ENCODE measurements at places on chromosomes 7 and 10. TPM values are rescaled to one million over a fixed set of nuclear protein-coding genes. Genes with fewer than 3 reads are reported as not detected.

Gene CRPPA
- 0.35 TPM for polyA plus RNA-seq

Gene LBX1
- not detected for polyA plus RNA-seq

Gene PHKG1
- polyA plus RNA-seq = 0.86 TPM

- DNase-seq = no peak
These were observed 101.4 kb downstream of the TBXAS1 start for GRCh38 chr7:139930286-139930965.

GRCh38 chr7:358352-358751, 68.4 kb downstream of the FOXL3 start:
- peak; percentile 11 for DNase-seq

- no peak for DNase-seq
These were observed 29.6 kb downstream of the MINPP1 start for GRCh38 chr10:87534173-87534858.

DNA sequence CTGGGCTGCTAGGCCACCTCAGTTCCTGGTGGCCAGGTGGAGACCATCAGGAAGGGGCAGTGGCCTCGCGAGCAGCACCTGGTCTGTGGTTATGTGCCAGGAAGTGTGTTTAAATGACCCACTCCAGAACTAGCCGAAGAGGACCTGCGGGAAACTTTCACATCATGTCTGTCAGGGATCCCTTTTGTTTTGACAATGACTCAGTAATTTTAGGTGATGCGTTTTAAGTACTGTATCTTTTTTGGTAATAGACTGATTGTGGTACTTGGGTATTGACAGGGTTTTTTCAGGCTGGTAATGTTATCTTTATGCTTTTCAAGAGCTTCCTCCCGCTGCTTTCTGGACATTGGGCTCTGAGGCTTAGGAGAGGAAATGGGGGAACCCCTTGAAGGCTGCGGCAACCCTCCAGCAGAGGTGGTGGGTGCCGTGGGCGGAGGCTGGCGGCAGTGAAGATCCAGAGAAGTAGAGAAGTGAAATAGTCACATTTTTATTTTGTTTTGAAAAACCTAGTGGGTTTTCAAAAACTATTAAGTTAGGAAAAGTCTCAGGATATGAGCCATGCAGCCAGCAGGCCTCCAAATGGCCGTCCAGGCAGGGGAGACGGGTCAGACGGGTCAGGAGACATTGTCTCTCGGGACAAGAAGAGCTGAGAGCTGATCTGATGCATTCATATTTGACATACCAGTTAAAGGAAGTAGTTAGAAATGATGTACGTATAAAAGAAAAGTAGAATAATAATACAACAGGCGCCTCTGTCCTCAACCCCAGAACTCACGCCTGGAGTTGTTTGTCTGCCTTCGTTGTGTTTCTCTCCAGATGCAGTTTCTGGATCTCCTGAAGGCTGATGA, 27.7 kb downstream of the PPP2R2D start:
- peak; percentile 73 for DNase-seq

DNA sequence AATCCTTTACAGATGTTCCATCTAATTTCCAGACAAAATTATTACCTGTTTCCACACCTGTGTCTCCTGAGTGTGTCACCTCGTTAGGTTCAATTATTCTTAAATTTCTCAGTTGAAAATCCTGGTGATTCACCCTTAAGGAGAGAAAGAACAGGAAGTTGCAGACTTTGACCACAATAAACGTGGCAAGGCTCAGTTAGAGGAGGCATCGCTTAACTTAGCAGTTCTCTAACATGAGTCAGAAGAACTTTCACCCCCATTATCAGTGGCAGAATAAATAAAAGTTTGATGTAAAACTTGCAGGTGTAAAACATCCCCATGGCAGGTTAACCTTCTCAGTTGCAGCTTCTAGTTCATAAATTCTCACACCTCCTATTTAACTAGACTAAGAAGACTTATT, 8.3 kb downstream of the XPNPEP1 start:
- DNase-seq = no peak

- DNase-seq = no peak
These were observed 181.9 kb downstream of the TMEM26 start for GRCh38 chr10:61271127-61271780.

DNA sequence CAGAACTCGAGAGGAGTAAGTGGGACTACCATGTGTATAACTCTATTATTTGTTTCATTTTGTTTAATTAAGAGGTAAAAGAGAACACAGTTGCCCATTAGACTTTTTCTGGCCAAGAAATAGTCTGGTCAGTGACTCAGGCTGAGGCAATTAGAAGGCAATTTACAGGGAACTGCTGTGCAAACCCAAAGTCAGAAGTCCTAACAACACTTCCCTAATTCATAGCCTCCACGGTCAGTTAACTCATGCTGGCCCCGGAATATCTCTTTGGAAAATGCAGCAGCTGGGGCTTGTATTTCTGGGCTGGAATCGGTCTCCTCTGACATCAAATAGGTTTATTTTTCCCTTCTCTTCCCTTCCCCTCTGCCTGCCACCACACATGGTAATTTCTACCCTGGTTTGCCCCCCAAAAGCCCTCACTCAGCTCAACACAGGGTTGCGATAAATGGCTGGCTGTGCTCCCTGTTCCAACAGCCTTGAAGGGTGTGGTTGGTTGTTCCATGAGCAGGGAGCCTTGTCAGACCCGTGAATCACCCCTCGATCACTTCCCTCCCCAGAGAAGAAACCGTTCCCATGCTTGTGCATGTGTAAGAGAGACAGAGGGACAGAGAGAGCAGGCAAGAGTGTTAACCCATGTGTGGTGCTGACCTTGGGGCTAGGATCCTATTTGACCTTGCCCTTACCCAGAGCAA, 5.3 kb downstream of the SH3PXD2A start:
- no peak for DNase-seq

- DNase-seq = no peak
These were observed 414.1 kb upstream of the ETV1 start for GRCh38 chr7:14403587-14403986.

DNA sequence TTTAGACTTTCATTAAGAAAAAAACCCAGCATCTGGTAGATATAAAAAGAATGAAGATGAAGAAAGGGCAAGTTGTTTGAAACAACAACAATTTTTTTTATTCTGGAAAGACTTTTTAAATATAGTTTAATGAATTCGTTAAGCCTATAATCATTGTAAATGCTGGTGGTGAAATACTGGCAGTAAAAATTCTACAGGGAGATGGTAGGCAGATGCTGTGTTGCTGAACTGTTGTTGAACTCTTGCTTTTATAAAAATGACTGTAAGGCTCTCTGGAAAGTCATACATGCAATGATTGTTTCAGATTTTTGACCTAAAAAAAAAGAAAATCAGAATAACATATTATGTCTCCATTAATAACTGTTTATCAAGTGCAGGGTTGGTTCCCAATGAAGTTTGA, 39.0 kb downstream of the SCIN start:
- no peak for DNase-seq

DNA sequence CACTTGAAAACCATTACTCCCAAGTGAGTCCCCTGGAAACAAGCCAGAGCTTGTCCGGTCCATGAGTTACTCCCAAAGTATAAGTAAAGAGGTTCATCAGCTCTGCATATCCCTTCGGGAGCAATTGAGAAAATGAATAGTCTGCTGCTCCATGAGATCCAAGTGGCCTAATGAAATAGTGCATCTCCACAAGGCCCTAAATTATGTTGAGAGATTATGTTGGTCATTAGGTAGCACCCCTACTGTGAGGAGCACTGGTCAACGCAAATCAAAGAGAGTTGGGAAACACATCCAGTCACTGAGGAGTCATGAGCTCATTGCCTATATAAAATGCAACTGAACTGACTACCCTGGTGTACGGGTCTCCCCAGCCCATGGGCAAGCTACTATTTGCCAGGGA, 205.5 kb upstream of the AOAH start:
- DNase-seq = no peak

DNA sequence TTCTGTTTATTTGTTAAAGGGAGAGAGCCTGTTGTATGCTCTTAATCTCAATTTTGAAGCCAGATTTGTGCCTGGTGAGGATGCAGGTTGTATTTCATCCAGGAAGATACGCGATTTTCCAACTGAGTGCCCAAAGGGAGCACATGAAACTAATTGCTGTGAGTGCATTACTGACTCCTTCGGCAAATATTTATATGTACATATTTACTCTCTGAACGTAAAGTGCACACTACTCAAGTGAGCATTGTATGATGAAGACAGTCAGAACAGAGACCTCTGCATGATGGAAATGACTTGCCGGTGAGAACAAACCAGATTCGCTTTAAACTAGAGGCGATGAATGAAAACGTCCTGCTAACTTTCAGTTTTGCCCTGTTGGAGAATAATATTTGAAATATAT, 130.1 kb downstream of the MALRD1 start:
- no peak for DNase-seq

GRCh38 chr10:88528806-88529570, 54.1 kb downstream of the RNLS start:
- no peak for DNase-seq

DNA sequence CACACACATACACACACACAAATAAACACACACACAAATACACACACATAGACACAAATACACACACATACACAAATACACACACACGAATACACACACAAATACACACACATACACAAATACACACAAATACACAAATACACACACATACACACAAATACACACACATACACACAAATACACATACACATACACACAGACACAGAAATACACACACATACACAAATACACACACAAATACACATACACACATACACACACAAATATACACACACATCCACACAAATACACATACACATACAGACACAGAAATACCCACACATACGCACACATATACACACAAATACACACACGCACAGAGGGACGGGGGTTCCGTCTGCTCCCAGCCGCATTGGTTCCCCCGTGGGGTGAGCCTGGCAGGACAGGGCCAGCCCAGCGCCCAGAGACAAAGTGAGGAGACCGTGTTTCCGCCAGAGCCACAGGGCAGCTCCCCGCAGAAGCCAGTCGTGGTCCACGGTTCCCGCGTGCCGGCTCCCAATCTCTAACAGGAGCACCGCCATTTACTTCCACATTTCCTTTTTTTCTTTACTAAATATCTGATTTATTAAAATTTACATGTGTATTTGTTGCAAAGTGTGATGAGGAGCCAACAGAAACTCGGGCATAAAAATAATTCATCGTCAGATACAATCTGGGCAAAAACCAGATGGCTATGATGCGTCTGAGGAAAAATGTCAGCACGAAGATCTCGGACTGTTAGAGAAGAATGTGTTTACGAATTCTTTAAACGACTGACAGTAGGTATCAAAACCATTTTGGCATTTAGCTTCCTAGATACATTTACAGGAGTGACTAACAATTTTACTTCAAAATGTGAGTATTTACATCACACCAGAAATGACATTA, 3.1 kb upstream of the KNDC1 start:
- no peak for DNase-seq

DNA sequence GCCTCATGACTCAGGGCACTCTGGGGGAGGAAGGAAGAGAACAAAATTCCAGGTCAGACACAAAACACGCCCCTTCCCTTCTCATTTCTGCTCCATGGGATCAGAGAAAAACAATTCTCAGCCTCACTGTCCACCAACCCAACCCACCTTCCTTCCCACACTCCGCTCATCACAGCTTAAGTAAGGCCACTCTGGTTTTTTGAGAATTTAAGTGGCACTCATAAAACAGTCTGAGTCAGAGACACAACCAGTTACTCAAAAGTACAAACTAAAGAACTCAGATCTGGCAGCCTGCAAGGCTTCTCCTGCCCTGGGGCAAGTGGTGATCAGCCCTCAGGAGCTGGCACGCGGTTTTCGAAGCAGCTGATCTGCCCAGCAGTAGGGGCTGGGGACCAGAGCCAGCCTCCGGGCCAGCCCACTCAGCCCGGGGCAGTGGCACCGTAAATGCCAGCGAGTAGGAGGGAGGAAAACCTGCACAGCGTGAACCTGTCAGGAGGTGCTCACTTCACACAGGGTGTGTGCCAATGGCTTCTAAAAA, 39.1 kb upstream of the ABLIM1 start:
- no peak for DNase-seq

- no peak for DNase-seq
These were observed 43.0 kb downstream of the KCNH2 start for GRCh38 chr7:150935149-150935548.

- DNase-seq = no peak
These were observed 28.2 kb downstream of the C10orf105 start for GRCh38 chr10:71691405-71691804.

DNA sequence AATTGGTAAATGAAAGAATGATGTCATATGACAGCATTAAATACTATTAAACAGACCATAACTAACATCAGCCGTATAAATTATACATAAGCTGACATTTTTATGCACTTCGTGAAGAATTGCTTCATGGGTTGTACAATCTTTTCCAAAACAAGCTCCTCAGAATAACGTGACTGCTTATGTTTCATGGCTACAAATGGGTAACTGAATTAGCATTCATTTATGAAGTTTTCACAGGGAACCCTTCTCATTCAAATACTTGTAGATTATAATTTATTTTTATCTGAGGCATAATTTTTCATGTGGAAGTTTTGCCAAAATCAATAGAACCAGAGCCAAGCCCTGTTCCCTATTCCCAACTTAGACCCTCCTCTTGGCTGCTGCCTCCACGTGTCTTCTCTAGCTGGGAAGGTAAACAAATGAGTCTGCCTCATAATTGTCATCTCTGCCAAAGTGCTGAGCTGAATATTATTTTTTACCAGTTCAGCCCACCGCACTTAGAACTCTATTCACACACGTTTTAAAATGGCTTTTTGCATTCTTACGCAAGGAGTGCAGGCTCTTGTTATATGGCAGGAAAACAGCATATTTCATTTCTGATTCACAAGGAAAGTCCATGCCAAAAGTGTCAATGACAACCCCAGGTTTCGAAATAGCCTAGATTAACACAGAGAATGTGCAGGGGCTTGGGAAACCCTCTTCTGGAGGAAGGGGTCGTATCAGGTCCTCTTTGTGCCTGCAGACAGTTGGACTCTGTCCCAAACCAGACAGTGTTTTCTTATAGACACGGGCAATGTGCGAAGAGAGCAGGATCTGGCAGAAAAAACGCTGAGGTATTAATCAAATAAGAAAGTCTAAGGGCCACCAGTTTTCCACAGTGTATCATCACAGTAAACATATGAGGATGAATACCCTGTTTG, 370.7 kb upstream of the MGMT start:
- no peak for DNase-seq
